SJCRH30 (cell line): ENCODE measurements at places on chromosomes 5 and 9.

DNA sequence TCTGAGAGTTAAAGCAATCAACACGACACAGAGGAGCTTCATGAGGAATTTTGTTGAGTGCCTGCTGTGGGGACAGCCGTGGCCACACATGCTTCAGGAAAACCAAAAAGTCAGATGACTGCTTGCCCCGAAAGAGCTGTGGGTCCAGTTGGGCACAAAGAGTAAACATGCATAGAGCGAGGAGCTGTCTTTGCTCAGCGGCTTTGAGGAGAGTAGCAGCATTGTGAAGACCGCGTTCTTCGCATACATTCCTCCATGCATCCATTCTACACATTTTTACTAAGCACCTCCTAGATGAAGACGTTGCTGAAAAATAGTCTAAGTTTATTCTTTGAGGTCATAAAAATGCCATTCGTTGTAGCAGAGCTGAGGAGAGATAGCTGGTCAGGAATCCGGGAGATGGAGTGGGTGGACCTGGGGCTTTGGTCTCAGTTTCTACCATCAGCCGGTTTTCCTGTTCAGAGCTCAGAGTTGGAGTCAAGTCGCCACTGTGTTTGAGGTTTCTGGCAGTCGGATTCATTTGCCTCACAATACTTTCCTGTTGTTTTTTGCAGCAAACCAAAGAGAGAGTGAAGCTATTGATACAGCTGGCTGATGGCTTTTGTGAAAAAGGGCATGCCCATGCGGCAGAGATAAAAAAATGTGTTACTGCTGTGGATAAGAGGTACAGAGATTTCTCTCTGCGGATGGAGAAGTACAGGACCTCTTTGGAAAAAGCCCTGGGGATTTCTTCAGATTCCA is 194.5 kb upstream of the OTULINL start:
- no peak for DNase-seq

DNA sequence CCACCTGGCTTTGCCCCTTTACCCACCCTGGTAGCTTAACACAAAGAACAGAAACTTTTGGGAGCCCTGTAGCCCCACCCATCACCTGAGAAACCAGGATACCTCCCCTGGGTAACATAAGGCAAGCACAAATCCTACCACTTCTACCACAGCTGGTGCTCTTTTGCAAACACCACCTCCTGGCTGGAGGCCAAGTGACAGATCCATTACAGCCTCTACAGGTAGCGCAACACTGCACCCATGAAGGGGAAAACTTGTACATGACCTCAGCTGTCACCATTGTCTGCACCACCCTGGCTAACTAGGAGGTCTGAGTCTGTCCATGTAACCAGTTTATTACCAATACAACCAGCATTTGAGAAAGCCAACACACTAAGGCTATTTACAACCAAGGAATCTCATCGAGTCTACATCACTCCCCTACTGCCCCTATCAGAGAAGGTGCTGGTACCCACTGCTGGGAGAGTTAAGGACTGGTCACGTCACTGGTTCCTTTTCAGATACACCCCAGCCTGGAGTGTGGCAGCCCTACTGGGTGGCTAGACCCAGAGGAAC is 128.6 kb downstream of the PJA2 start:
- DNase-seq: peak; percentile 17

- DNase-seq: peak; percentile 66
Observed at GRCh38 chr9:95003689-95004410, 277.4 kb downstream of the AOPEP start.

GRCh38 chr5:141913560-141914198 is 10.0 kb upstream of the DELE1 start:
- no peak for DNase-seq

DNA sequence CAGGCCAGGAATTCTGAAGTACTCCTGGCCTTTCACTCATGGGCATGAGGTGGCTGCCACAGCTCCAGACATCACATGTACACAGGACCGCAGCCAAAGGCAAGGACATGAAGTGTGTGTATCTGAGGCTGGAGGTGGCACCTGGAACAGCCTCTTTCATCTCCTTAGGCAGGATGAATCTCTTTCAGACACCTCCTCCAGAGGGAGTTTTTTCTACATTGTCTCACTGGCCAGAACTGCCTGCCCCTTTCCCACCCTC is 142.8 kb downstream of the BARX1 start:
- no peak for DNase-seq

DNA sequence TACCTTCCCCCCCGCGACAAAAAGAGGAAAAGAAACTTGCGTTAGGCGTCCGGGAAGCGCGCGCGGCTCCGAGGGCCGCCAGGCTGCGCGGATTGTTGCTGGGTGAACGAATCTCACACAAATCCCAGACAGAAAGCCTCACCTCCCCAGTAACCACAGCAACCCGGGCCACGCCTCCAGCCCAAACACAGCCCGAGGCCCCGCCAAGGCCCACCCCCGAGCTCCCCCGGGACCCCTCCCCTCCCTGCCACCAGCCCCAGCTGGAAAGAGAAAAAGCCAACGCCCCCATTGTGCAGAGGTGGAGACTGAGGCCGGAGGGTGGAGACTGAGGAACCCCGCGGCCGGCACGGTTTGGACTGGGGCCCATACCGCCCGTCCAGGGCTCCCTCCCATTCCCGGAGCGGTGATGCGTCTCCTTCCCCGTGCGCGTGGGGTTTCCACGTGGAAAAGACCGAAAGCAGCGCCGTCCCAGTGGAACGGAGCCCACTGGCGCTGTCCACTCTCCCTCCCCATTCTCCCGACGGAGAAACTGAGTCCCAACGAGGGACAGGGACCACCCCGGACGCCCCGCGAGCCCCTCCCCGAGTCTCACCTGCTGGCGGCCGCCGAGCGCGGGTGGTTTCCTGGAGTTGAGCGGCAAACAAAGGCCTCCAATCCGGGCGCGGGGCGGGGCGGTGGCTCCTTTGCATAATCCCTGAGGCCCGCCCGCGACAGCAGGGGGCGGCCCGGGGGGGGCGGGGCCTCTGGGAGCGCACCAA is 10.2 kb upstream of the AKNA start:
- DNase-seq: peak; percentile 96

- DNase-seq: no peak
Observed at GRCh38 chr5:132072528-132072927, 1.1 kb upstream of the CSF2 start.

GRCh38 chr9:81308404-81308803 is 380.9 kb downstream of the TLE1 start:
- DNase-seq: no peak

DNA sequence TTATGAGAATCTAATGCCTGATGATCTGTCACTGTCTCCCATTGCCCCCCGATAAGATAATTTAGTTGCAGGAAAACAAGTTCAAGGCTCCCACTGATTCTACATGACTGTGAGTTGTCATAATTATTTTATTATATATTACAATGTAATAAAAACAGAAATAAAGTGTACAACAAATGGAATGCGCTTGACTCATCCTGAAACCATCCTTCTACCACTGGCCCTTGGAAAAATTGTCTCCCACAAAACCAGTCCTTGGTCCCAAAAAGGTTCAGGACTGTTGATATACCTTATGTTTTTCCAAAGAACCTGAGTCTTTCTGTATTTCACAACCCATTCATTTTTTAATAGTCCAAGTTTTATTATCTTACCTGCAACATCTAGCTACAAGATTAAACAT is 403.5 kb downstream of the TAF11L14 start:
- no peak for DNase-seq

- DNase-seq: no peak
Observed at GRCh38 chr5:154519359-154519758, 41.3 kb upstream of the HAND1 start.

- no peak for DNase-seq
Observed at GRCh38 chr9:74132986-74133385, 364.1 kb upstream of the RORB start.

DNA sequence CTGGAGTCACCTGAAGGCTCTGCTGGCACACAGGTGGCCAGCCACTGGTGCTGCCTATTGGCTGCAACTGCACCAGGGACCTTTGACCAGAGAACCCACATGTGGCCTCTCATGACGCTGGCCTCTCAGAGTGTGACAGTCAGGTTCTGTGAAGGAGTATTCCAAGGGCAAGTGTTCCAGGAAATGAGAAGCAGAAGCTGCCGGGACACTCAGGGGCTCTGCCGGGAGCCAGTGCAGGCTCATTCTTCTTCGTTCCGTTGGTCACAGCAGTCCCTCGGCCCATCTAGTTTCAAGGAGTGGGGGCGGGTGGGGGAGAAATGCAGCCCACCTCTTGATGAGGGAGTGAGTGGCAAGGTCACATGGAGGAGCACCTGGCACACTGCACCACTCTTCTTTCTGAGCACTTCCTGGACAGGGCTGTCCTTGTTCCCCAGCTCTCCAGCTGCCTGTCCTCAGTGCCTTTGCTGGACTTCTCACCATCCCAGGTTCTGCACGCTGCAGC is 237.5 kb downstream of the GADD45G start:
- no peak for DNase-seq

DNA sequence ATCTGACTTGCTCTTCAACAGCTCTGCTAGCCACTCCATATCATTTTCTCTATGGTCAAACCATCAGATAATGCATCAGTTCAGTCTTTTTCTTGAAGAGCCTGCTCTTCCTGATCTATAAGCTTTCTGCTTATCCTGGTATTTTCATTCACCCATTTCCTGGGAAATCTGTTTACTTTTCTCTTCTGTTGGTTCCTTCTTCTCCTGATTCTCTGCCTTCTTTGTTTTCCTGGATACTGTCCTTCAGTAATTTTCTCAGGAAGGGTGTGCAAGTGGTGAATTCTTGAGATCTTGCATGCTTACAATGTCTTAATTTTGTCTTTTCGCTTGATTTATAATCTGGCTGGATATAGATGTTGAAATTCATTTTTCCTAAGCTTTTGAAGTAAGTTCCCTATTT is 39.8 kb upstream of the NKX2-5 start:
- DNase-seq: no peak

- DNase-seq: no peak
Observed at GRCh38 chr5:30387974-30388632, 805.4 kb upstream of the CDH6 start.

- no peak for DNase-seq
Observed at GRCh38 chr9:75893106-75893505, 2.6 kb downstream of the PCSK5 start.

DNA sequence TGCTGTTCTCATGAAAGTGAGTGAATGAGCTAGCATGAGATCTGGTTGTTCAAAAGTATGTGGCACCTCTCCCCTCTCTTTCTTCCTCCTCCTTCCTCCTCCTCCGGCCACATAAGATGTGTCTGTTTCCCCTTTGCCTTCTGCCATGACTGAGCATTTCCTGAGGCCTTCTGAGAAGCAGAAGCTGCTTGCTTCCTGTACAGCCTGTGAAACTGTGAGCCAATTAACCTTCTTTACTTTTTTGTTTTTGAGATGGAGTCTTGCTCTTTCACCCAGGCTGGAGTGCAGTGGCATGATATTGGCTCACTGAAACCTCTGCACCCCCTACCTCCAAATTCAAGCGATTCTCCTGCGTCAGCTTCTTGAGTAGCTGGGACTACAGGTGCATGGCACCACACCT is 6.1 kb downstream of the S100Z start:
- DNase-seq: no peak

DNA sequence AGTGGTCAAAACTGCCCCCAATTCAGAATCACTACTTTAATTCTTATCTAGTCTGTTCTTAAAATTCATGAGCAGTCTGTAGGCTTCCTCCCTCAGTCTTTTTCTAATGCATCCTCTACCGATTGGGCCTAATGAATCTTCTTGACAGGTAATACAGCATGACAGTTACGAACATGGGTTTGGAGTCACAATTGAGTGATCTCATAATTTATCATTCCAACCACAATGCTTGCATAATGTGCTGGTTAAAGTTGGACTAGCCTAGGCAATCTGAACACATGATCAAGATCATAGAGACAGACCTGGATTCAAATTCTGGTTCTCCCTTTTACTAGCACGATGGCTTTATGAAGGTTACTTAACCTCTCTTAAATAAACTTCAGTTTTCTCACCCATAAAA is 33.1 kb upstream of the SETD9 start:
- DNase-seq: no peak

DNA sequence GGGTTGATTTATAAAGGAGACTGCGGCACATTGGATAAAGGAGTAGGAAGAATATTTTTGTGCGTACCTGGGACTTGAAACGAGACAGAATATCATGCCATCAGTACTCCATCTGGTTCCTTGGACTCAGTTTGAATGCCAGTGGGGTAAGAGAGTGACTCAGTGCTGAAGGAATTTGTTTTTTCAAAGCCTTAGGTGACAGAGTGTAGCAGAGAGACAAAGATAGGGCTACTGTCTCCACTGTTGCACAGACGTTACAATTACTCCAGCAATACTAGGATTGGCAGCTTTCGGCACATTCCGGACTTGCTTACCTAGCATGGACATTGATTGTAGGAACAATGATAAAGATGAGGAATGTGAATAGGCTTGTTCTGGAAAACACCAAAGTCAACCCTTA is 250.7 kb downstream of the KCTD16 start:
- DNase-seq: no peak

GRCh38 chr5:148984345-148984744 is 78.5 kb downstream of the SH3TC2 start:
- peak; percentile 48 for DNase-seq

- DNase-seq: no peak
Observed at GRCh38 chr5:154583671-154584177, 105.7 kb upstream of the HAND1 start.

DNA sequence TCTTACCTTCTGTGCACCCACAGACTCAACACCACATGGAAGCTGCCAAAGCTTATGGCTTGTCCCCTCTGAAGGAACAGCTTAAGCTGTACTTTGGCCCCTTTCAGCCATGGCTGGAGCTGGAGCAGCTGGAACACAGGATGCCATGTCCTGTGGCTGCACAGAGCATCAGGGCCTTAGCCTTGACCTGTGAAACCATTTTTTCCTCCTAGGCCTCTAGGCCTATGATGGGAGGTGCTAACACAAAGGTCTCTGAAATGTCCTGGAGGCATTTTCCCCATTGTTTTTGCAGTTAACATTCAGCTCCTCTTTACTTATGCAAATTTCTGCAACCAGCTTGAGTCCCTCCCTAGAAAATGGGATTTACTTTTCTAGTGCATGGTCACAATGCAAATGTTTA is 461.4 kb upstream of the TYRP1 start:
- DNase-seq: no peak

DNA sequence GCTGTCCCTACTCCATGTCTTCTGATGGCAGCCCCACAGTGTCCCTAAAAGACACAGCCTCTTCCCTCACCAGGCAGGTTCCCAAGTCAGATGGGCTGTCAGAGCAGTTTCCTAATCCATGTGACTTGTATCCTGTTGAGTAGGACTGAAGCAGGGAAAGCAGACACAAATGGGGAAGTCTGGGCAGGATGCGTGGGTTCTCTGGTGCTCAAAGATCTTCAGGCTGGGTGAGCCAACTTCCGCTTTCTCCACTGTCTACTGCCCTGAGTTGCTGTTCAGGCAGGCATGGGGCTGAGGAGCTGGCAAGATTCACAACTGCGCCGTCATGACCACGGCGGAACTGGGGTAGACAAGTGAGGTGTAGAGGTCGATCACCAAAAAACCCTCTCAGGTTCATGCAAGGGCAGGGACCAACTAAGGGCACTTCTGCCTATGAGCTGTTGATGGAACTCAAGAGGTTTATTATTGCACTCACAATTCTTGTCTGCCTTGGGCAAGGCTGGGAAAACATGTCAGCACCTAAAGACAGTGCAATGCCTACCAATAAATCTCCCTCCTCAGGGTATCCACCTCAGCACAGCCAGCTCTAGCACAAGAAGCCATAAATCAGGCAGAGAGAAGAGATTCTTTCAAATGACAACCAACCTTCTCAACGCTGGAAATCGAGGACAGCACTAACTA is 83.4 kb downstream of the RAPGEF1 start:
- DNase-seq: no peak
